Tracheal epithelial cell (primary cell): ENCODE measurements at places on chromosomes 13 and 19. TPM values are rescaled to one million over a fixed set of nuclear protein-coding genes. Genes with fewer than 3 reads are reported as not detected.

SIGLEC8 gene
- total RNA-seq: not detected in 2 replicates

NOTCH3 gene
- 133 and 141 TPM in 2 replicates for total RNA-seq

SLC6A16 gene
- total RNA-seq: under 0.01 TPM in 1 of 2 replicates, not detected in the other

RXFP2 gene
- total RNA-seq: not detected in 2 replicates

ICAM5 gene
- 13.2 and 32.0 TPM in 2 replicates for total RNA-seq

KMT2B gene
- total RNA-seq: 6.7 and 7.9 TPM in 2 replicates

CYP4F8 gene
- not detected in 2 replicates for total RNA-seq

CGB5 gene
- 0.24 TPM in 1 of 2 replicates, not detected in the other for total RNA-seq
